ENCODE measurements at places on chromosomes 1 and 21. TPM values are rescaled to one million over a fixed set of nuclear protein-coding genes. Genes with fewer than 3 reads are reported as not detected.

Gene GUCA2A
- total RNA-seq, result not detected

Gene PDPN
- total RNA-seq, result not detected

Gene KDF1
- total RNA-seq, result 2.8 TPM

Gene PTGS2
- not detected for total RNA-seq

Gene FOXO6
- total RNA-seq, result 0.19 TPM

Data from naive thymus-derived CD8-positive, alpha-beta T cell (primary cell).